AML-193 (cell line): ENCODE measurements at places on chromosomes 7 and 10.

- DNase-seq: no peak
Measured at GRCh38 chr10:82922046-82922445, 1047.1 kb downstream of the NRG3 start.

- DNase-seq: no peak
Measured at GRCh38 chr7:121187222-121187621, 141.6 kb upstream of the WNT16 start.

DNA sequence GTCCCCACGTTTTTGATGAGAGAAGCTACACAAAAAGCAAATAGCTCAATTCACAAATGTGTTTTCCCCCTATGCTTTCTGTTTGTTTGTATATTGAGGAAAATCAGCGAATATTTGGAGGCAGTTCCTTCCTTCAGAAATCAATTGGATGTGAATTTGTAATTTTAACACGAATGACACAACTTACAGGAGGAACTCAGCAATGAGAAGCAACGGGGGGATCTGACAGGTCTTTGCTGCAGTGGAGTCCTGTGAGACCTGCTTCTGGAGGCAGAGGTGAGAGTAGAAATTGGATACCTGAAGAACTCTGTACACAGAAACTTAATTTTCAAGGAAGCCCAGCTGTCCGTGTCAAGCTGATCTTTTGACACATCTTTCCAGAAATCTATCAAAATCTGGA lies 370.4 kb downstream of the GFRA1 start:
- DNase-seq: no peak

DNA sequence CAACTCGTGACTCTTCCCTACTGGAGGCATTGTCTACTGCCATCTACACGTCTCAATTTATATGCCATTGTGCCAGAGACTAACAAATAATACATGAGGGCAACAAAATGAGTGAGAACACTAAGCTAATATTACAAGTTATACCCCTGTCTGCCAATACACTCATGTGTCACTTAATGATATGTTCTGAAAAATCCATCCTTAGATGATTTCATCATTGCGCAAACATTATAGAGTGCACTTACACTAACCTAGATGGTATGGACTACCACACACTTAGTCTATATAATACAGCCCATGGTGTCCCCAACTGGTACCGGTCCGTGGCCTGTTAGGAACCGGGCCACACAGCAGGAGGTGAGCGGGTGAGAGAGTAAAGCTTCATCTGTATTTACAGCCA lies 64.3 kb upstream of the CTNNA3 start:
- DNase-seq: no peak

GRCh38 chr10:7046615-7047014 lies 364.2 kb downstream of the SFMBT2 start:
- DNase-seq: no peak

DNA sequence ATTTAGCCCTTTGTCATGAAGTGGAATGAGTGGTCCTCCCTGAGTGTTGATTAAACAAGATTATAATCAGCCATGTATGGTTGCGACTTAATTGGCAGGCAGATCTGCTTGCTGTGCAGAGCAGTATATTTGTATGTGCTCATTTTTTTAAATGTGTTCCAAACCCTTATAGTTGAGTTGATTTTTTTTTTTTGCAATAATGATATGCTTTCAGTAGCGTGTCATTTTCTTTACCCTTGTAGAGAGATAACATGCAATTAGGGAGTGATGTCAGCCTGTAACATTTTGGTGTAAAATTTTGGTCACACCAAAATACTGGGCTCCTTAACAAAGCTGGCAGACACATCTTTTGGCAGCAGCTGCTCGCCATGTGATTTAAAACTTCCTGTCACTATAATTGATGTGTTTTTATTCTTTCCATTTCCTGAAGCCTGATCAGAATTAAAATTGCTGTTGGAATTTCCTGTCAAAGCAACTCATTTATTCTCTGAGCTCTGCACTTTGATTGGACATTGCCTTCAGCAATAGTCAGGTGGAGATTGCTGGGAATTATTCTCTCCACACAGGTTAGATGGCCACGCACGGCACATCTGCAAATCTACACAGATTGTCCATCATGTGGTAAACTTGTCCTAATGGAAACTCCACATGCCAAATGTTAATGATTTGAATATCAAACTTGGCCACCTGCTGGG lies 125.3 kb downstream of the DYNC1I1 start:
- DNase-seq: no peak

DNA sequence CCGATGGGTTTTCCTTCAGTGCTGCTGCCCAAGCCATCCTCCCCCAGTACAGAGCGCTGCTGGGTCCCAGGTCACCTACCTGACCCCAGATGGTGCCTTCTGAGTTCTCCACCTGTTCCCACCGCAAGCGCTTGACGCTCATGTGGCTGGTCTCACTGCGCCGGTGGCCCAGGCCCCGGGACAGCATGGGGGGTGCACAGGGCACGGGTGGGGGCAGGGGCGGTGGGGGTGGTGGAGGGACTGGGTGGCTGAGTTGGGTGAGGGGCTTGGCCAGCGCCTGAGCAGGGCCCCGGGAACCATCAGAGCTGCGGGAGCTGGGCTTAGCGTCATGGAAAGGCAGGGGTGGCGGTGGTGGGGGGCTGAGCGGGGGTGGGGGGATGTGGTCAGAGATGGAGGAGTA lies 43.4 kb downstream of the GRID2IP start:
- DNase-seq: no peak

DNA sequence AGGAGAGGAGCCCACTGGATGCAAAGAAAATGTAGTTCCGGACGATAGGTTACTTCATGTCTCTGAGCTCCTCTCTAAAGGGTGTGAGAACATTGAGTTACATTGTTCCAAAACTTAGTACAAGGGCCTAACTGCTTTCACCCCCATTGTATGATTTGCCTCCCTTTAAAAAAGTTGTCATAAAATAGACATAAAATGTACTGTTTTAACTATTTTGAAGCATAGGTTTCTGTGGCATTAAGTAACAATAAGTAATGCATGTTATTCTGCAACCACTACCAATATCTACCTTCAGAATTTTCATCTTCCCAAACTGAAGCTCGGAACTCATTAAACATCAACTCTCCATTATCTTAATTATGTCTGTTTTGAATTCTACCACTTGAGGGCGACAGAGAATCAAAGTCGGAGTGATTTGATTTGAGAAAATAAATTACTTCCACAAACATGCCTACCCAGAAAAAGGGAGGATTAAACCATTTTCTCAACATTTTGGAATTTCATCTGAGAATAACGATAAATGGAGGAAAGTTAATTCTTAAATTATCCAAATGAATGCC lies 2.7 kb downstream of the IGFBP1 start:
- DNase-seq: peak; percentile 9

DNA sequence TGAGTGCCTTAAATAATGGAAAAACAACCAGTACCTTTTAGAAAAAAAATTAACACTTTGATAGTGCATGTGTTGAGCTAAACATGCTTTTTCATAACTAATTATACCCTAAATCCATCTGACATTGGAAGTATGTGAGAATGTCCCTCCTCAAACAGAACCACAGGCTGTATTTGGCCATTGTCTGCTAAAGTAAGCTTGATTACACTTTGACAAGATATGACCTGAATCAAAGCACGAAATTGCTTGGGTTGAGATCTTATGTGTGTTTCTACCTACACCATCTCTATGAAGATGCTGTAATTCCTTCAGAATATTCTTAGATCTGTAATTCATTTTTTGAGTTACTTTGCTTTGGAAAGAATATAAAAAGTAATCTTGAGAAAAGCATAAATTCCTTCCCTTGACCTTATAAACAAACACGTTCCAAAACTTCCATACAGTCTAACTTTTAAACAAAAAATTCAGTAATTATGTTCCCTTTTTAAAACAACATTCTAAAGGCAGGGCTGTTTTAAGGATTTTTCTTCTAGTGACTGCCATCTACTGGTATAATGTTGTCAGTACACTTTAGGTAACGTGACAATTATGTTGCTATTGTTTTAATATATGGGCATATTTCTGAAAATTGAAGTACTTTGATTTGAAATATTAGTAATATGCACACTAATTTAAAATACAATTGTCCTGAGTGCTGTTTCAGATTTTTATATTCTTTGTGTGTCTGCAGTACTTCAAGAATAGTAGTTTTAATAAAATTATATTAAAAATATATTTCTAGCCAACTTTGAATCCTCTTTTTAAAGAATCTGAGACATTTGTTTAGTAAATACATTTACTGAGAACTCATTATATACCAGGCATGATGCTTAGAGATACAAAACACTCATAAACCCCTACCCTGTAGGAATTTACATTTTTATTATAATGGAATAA lies 20.9 kb downstream of the CD36 start:
- peak; percentile 49 for DNase-seq

- DNase-seq: no peak
Measured at GRCh38 chr7:117975476-117975875, 102.2 kb upstream of the CTTNBP2 start.

DNA sequence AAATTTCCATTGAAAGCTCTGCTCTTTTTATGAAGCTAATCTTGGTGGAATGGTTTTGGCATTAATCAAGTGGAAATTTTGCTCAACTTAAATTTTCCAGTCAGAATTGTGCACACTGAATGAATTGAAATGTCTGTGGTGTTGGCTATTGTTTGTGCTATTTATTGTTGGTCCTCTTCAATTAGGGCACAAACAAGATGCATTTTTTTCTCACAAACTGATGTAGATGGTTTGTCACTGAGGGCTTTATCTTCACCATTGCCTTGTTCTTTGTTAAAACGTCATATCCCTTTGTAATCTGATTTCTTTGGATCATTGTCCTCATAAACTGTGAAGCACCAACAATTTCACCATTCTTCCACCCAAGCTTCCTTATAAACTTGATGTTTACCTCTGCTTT lies 152.1 kb upstream of the RHOBTB1 start:
- DNase-seq: no peak

- peak; percentile 92 for DNase-seq
Measured at GRCh38 chr7:20217193-20217948, at the start of gene MACC1. Gene MACC1 (minus strand): TSS chr7:20217384. CDS start chr7:20161862, 55,522 bp downstream.

- peak; percentile 58 for DNase-seq
Measured at GRCh38 chr7:85041605-85042216, 145.1 kb downstream of the SEMA3D start.
